GF-D8 (cell line): ENCODE measurements at places on chromosomes 4 and X.

GRCh38 chrX:42678133-42678532 lies 99.8 kb downstream of the PPP1R2C start:
- no peak for DNase-seq

GRCh38 chr4:113088050-113088449 lies 38.6 kb downstream of the ANK2 start:
- DNase-seq: no peak

- DNase-seq: no peak
Measured at GRCh38 chr4:139295942-139296299, 5.4 kb upstream of the NAA15 start.

DNA sequence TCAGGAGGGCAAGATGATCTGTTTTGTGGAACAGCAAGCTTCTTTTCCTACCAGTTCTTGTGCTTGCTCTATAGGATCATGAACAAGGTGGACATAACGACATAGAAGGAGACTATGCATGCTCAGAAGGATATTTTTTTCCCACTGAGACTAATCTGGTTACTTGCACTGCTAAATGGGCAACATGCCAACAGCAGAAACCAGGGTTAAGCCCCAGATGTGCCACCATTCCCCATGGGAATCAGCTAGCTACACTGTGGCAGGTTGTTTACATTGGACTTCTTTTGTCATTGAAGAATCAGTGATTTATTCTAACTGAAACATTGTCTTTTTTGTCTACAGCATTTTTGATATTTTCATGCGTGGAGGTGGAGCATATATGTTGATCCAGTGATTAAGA lies 165.6 kb downstream of the C4orf33 start:
- DNase-seq: no peak

GRCh38 chrX:105755109-105755508 lies 67.2 kb upstream of the NRK start:
- no peak for DNase-seq

GRCh38 chrX:155988859-155989258 lies 8.6 kb upstream of the IL9R start:
- no peak for DNase-seq

GRCh38 chr4:157934151-157934550 lies 238.7 kb downstream of the GASK1B start:
- no peak for DNase-seq
